ENCODE measurements at places on chromosomes 3 and 15.
A peak's percentile ranks its signal among the peaks of the same experiment; 100 is the strongest.

DNA sequence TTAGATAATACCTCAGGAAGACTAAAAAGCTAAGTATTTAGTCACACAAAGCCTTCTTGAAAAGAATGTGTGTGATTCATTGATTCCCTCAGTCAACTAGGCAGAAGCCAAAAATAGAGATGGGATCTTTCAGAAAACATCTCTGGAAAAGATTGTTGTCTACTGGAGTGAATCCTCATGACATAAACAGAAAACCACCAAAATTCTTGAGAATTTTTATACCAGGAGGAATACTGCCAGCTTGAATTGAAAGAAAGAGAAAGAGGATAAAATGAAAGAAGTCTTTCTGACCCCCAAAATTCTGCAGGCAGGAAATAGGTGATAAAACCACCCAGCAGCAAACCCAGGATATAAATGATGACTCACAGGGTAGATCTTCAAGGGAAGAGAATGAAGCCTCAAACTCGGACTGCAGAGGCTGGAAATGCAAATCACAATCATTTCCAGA is 363.1 kb upstream of the PLSCR5 start:
- no peak for DNase-seq

- no peak for DNase-seq
These were observed 237.4 kb downstream of the BBX start for GRCh38 chr3:107760144-107760543.

- DNase-seq: peak; percentile 91
These were observed 104.3 kb downstream of the MEX3B start for GRCh38 chr15:81941479-81941878.

- DNase-seq: peak; percentile 38
These were observed 29.5 kb downstream of the CLEC3B start for GRCh38 chr3:45055411-45056143.

- no peak for DNase-seq
These were observed 27.5 kb upstream of the CORO2B start for GRCh38 chr15:68551296-68551635.

GRCh38 chr15:39700375-39700700 is 82.3 kb downstream of the FSIP1 start:
- no peak for DNase-seq

- no peak for DNase-seq
These were observed 100.1 kb upstream of the PLSCR5 start for GRCh38 chr3:146705225-146705624.

DNA sequence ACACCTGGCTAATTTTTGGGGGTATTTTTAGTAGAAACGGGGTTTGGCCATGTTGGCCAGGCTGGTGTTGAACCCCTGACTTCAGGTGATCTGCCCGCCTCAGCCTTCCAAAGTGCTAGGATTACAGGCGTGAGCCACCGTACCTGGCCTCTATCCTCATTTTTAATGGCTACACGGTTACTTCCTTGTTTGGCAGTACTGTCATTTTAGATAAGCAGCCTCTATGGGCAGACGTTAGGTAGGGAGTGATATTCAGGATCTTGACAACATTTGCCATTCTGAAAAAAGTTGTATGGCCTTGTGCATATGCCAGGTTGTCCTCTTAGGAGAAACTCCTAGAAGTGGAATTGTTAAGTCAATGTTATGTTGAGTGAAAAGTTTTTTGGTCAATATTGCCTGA is 141.7 kb downstream of the ITPR1 start:
- no peak for DNase-seq

DNA sequence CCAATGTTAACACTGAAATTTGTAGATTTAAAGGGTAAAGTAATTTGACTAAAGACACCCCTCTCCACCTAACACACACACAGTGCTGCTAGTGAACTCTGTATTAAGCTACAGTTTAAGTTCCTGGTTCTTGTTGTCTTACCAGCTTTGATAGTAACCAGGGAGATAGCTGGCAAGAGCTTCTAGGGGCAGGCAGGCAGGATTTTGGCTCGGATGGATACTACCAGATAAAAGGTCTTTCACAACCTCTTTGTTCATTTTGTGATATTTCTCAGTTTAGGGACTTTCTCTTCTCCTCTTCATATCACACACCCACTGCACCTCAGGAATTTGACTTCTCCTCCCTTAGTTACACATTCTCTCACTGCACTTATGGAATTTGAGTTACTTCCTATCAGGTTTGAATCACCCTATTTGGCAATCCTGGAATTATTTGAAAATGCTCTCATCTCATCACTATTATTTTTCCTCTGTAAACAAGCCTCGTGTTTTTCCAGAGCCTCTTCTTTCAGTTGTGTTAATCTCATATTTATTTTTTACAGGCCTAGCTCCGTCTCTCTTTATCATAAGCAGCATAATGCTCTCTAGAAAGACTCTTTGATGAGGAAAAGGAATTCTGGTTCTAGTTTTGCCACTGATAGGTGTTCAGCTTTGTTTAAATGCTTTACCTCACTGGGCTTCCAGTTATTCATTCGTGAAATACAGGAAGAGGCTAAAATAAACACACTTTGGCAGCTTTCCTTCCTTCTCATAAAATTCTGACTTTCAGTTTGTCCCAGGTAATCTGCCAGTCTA is 23.0 kb upstream of the CLDN1 start:
- DNase-seq: peak; percentile 12

DNA sequence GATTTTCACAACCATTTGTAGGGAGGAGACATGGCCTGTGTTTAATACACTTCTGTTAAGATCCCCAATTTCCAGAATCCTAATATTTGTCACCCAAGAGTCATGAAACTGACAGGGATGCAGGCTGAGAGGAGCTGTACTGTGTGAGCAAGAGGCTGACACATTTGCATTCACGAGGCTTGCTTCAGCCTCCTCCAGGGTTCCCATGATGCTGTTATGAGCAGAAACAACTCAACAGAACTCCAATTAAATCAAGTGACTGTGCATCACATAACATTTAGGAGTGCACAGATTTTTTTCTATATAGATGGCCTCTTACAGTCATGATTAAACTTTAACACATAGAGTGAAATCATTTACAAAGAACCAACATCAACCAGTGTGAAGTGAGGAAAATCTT is 292.3 kb upstream of the STT3B start:
- DNase-seq: no peak

GRCh38 chr15:74954515-74954914 is 2.1 kb downstream of the RPP25 start:
- no peak for DNase-seq

DNA sequence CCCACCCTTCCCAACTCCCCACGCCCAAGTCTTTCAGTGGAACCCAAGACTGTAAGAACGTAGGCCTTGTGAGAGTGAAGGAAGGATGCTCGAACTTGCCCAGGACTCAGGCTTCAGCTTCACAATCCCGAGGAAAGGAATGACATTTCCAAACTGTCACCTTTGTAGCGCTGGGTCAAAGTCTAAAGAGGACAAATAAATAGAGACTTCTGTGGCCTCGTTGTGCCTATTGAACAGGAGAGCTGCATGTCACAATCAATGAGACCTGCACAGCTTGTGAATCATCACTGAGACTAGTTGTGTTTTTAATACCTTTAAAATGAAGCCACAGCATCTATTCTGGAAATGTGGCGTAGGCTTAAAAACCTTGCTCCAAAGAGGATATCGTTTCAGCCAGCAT is 222.8 kb upstream of the ST8SIA2 start:
- DNase-seq: no peak

GRCh38 chr3:170344971-170345370 is 12.5 kb upstream of the SKIL start:
- DNase-seq: no peak

GRCh38 chr15:88344786-88345185 is 88.2 kb upstream of the NTRK3 start:
- no peak for DNase-seq

GRCh38 chr3:19644405-19644804 is 289.6 kb downstream of the EFHB start:
- DNase-seq: no peak

DNA sequence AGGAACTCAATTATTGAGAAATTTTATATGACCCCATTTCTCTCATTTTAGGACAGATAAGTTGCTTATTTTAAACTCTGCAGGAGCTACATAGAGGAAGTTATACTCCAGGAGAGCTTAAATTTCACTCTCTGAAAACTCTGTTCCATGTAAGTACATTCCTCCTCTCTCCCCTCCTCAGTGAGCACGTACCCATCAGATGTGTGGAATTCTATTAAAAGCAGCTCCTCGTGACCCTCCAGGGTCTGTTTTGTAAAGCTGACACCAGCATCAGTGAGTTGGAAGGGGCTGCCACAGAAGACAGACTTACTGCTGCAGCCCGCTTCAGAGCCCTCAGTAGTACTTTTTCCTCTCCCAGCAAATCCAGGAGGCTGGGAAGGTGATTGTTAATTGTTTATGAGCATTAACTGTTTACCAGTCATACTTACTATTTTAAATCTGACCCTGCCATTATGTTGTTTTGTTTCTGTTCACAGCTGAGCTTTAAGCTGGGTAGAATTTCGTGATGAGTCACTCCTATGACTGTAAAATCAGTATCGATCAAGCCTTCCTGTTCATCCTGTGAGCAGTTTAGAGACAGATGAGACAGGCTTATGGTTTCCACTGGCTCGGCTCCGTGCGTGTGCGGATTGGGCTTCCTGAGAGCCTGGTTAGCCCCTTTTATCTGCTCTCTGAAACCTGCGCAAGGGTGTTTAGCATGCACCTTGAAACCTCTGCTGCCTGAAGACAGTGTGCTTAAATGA is 20.4 kb downstream of the IGF1R start:
- DNase-seq: no peak

DNA sequence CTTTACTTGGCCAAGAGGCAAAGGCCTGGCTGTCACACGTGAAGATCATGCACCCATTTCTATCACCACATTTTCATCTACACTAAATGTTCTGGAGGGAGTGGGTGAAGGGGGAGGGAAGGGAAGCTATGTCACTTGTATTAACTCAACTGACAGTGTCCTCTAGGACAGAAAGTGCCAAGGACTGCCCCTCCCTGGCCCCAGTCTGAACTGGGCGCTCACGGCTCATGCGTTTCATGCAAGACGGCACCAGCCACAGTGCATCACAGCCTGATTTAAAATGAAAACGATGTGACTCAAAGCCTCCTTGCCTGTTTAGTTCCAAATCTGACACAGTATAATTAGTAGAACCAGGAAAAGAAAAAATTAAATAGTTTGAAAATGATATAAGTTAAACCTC is 20.8 kb upstream of the RAD18 start:
- no peak for DNase-seq

DNA sequence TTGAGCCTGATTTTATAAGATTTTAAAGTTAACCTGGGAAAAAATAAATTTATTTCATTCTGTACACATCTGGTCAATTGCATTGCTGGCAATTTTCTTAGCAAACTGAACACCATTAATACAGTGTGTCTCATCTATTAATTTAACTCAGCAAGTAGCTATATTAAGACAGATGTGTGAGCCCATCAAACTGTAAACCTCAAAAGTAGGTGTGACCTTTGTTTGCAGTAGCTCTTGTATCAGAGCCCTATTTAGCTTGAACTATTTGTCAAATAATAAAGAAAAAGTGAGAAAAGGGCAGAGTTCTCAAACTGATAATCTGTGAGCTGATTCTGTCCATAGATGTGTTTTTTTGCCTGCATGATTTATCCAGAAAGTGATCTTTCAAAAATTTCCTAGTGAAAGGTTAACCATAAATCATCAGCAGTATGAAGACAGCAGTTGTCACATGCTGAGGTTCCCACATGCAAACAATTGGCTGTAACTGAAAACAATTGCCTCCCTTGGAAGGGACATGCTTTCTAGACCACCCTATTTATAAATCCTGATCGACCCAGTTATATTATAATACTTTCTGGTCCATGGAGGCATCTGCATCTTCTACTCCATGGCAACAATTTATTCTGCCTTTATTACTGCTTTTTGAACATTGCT is 646.5 kb downstream of the NSUN3 start:
- DNase-seq: no peak

GRCh38 chr15:60399931-60400330 is 2.1 kb upstream of the ANXA2 start:
- no peak for DNase-seq

GRCh38 chr3:139267300-139268246 is 76.2 kb upstream of the MRPS22 start:
- no peak for DNase-seq

DNA sequence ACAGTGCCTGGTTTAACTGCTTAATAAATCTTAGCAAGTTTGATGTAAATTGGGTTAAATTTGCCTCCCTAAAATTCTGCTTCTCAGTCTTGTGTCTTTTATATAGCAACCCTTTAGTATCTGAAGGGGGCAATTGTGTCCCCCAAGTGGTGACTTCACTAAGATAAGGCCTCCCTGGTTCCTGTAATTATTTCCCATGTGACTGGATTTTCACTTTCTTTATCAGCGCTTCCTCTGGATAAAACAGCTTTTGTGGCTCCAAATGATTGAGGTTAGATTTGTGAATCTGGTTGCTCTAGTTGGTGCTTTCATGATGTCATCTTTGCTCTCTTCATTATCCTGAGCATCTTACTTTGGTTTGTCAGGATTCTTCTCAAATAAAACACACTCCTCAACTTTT is 334.3 kb upstream of the CTDSPL start:
- DNase-seq: no peak

DNA sequence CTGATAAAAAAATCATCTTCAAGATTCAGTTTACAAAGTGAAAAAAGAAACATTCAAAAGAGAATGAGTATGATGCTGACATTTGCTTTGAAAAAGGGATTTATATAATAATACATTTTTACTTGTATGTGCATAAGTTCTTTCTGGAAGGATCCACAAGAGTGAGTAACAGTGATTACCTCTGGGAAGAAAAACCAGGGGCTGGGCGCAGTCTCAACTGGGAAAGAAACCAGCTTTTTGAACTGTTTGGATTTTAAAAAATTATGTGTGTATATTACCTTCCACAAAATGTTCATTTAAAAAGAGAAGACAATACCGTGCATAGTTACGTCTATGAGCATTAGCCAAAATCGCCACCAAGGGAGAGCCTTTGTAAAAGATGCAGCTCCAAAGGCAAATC is 1.3 kb downstream of the CLEC3B start:
- DNase-seq: no peak

GRCh38 chr3:133547432-133548041 is 25.9 kb upstream of the CDV3 start:
- no peak for DNase-seq

GRCh38 chr3:72270072-72270681 is 485.2 kb upstream of the PROK2 start:
- no peak for DNase-seq

DNA sequence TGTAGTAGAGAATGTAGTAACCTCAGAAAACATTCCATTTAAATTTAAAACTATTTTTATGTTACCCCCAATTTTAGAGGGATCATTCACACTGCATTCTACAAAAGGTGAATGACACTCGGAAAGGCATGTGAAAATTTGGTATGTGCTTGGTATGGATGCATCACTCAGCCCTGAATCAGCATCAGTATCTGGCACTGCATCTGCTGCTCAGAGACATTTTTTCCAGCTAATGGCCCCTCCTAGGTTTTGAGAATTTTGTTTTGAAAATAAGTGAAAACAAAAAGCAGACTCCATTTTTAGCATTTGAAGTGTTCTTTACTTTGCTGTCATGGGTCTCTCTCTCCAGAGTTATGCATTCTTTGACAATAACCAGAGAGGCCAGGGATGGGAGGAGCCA is 15.6 kb upstream of the WWTR1 start:
- no peak for DNase-seq

- no peak for DNase-seq
These were observed 1292.6 kb downstream of the SI start for GRCh38 chr3:163785693-163786092.

Measured in NCI-H146 (cell line).